ENCODE measurements at places on chromosomes 7 and 10.

DNA sequence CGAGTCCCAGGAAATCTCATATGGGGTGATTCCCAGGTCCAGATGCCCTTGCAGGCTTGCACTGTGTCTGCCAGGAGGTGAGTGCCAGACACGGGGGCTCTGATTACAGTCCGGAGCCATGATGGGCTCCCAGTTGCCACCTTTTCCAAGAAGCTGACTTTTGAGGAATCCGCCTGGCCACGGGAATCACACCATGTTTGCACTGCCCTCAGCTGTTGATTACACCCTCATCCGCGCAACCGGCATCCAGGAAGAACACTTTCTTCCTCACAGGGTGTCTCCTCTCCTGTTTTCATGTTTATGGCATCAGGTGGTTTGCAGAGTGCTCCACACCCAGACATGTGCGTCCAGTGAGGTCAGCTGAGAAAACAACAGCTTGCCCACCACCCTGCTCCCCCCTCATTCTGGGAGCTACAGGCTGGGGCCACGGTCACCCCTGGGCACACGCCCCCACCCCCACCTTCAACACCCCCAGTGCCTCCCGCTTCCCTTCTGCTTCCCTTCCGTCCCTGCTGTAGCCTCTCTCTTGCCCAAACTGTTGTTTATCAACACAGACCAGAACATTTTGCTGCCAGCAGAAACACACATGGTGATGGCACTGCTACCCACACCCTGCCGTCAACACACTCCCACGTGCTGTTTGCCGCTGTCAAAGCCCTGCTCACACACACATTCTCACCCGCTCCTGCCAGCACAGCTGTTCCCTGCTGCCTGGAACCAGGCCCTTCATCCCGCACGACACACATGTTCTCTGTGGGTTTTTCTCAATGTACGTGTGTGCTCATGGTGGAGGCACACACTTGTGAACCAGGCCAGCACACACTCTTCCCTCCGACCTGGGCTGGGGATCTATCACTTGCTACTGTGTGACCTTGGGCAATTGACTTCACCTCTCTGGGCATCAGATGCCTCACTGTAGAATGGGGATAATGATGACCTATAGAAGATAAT is 35.8 kb downstream of the DDIT4 start:
- DNase-seq, result no peak

GRCh38 chr7:114802632-114803031 is 119.3 kb upstream of the MDFIC start:
- DNase-seq, result no peak

DNA sequence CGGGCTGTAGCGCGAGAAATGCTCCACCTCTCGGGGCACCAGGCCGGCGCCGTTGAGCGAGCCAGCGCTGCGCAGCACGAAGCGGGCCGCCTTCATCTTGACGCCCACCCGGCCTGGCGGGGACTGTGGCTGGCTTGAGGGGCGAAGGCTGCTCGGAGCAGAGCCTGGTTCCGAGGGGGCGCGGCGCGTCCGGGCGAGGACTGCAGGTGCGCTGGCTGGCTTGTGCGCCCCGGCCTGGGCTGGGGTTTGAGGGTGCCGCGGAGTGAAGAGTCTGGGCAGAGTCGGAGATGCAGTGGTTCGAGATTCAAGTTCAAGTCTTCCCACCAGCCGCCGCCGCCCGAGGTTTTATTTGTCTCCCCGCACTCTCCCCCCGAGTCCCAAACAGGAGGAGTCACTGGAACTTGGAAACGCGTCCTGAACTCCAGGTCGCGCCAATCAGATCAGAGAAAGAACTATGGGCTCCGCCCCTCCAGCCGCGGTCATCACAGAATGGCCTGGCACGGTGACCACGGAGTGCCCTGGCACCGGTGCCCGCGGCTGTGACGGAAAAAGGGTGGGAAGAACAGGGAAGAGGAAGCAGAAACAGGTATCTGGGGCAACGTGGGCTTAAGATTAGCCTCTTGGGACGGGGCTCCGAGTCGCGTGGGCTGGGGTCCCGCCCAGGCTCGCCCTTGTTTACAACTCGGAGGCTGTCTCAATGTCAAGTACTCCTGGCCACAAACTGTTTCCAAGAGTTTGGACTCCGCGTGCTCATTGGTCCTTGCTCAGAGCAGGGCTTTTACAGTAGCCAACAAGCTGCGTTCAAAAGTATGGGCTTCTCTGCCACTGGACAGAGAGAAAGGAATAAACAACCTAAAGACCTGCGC is at the start of gene PDK4:
Gene PDK4 (minus strand): TSS at position 319 of the 866 bp plus-strand sequence. CDS start 223 bp downstream, at position 96.
- DNase-seq, result peak; percentile 97

GRCh38 chr10:49076319-49076718 is 39.0 kb downstream of the VSTM4 start:
- no peak for DNase-seq

GRCh38 chr10:77799352-77799751 is 127.2 kb downstream of the DLG5 start:
- no peak for DNase-seq

DNA sequence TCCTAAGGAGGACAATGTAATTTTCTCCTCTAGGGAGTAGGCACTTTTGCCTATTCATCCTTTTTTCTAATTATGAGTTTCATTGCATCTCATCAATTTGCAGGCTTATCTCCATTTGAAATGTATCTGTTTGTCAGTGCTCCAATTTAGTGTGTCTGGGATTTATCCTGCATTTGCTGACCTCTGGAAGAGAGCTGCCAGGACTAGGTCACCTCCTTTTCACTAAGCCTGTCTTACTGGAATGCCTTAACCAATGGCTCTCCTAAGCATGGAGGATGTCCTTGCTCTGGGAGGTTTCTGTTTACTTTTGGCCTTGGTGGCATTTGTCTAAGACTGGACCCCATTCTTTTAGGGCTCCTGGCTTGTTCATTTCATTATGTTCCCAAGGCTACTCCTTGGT is 261.5 kb downstream of the NEBL start:
- DNase-seq, result no peak

DNA sequence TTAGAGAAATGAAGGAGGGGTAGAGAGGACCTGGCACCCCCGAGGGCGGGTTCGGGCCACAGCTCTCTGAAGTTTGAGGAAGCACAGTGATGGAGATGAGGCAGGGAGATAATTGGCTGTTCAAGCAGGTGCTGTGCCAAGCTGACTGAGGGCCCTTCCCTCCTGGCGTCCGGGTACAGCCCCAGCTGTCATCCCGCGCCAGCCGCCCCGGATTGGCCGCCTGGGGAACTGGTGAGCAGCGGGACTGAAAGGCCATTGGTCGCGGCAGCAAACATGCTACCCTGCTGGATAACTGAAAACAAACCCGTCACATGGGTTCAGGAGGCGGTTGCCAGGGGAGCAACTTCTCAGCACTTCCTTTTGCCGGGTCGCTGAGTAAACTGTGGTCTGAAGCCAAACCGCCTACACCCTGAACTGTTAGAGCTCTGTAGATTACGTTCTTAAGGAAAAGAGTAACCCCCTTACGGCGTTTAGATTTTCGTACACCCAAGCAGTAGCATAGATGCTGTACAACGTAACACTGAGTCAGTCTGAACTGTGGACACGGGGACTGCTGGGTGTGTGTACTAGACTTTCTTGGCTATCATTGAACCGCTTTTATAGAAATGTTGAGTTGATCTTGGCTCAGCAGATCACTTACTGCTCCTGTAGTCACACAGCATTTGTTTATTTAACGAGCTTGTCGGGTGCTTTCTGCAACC is 1.3 kb downstream of the INSIG1 start:
- peak; percentile 97 for DNase-seq

- DNase-seq, result no peak
Measured at GRCh38 chr10:43372765-43373361, 1.4 kb downstream of the FXYD4 start.

DNA sequence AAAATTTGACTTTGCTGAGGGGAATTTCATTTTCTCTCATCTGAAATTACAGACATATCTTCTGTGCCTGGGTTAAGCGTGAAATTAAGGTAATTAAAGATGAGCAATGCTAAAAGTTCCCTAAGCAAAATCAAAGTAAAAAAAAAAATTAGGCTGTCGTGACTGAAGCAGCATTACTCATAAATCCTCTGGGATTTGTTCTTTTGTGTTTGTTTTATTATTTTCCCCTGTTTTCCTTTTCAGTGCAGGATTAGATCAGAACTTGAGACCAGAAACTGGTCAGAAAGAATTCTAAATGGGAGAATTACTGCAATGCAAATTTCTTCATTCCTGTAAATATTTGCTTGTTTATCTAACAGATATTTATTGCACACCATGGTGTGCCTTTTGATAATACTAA is 141.4 kb upstream of the BET1 start:
- DNase-seq, result no peak

DNA sequence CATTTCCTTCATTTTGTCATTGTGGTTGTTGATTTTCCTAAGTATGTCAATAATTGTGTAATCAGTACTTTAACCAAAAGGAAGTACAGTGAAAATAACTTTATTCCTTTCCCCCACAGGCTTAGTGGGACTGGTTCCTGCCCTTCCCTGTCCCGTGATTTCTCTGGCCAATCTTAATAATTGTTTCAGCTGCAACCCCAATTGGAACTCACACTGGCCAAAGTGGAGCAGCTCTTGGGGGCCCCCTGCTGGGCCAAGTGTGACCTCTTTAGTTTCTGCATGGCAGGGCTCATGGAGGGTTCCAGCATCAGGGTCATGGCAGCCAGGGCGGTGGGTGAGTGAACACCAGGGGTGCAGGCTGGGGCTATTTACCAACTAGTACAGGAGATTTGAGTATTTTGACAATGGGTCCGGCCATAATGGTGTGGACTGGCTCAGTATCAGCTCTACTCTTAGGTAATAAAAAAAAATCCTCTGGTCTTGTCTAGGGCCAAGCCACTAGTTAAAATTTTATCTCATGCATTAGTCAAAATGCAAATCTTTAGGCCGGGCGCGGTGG is 31.7 kb downstream of the CYCS start:
- peak; percentile 80 for DNase-seq

DNA sequence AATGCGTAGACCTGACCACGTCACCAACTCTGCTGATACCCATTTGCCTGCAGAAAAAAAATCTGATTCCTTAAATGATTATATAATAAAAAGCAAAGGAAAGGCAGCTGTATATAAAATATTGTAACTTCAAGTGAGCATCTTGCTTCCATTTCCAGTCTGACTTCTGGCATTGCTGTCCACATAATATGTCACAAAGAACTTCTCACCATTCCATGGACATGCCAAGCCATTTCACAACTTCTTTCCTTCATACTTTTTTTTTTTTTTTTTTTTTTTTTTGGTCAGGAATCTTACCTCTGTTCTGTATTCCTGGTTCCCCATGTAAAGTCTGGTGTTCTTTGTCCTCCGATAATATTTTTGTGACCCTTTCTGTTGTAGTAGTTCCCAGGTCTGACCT is 165.5 kb downstream of the SND1 start:
- no peak for DNase-seq

GRCh38 chr10:20034732-20035131 is 218.5 kb downstream of the PLXDC2 start:
- no peak for DNase-seq

DNA sequence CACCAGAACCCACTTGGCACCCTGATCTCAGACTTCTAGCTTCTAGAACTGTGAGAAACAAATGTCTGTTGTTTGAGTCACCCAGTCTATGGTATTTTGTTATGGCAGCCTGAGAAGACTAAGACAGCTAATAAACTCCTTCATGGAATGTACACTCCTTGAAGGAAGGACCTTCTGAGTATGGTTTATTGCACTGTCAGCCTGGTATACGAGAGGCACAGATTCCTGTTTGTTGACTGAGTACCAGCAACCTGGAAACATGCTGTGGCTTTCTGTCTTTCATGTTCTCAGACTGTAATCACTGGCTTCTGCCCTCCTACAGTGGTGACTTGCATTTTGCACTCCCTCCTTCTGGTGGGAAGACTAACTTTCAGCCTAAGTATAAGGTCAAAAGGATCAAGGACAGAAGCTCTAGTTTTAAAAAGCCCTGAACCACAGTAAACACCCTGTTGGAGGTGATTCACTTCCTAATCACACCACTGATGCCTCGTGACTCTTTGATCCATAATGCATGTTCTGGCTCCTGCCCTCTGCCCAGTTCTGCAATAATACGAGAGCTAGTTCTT is 319.0 kb upstream of the NPSR1 start:
- DNase-seq, result no peak

- DNase-seq, result no peak
Measured at GRCh38 chr7:130065500-130066152, 4.7 kb upstream of the KLHDC10 start.

DNA sequence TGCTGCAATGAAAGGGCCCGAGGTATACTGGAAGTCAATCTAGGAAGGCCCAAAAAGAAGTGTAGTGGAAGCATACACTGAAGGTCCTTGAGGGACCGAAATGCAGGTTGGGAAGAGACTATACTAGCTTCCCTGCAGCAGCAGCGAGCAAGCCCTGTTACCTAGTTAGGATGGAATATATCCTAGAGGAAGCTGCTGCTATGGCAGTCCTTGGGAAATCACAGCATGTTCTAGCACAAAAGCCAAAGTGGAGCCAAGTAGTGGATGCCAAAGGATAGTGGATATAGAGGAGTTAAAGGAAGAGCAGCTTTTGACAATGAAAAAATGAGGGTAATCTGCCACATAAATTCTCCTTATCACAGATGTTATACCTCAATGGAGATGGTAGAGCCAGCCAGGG is 123.8 kb upstream of the STARD3NL start:
- DNase-seq, result no peak

- no peak for DNase-seq
Measured at GRCh38 chr10:72081772-72082590, 6.4 kb downstream of the SPOCK2 start.

DNA sequence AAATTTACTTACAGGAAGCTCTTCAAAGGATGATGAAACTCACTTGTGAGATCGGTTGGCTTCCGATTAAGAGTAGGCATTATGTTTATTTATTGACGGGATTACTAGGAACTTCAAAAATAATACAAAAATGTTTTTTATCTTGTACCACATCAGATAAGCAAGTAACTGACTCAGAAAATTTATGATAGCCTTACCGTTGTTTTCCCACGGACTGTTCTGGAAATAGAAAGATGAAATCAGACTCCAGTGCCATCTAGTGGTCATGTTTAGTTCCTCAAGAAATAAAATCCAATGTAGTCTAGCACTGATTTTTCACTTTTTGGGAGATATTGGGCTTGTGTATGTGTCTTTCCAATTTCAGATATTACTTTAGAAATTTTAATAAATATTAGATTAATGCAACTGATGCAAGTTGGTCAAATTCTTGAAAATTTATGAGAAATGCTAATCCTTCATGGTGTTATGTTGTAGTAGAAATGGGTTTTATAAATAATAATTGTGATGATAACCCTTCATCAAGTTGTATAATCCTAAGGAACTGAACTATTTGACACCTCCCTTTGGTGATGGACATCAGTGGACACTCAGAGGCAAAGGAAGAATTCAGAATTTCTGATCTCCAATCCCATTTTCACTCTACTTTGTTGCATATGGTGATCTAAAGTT is 168.8 kb downstream of the TMEM26 start:
- no peak for DNase-seq

DNA sequence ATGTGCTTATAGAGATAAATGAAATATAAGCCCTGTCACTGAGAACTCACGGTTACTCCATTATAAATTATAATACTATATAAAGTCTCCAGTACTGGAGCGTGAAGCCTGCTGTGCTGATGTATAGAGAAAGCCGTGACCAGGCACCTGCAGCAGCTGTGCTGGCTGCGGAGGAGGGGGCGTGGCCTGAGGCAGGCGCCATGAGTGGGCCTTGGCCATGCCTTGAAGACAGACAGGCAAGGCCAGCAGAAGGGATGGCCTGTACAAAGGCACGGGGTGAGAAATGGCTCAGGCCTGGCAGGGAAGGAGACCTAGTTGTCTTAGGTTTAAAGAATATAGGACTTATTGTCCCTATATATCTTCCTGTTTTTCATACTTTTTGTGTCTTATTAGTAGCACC is 218.5 kb upstream of the STK17A start:
- DNase-seq, result no peak

Data from suprapubic skin (tissue), 4 donors.